ENCODE measurements at places on chromosomes 6 and 20.
A peak's percentile ranks its signal among the peaks of the same experiment; 100 is the strongest.

GRCh38 chr20:3413393-3413889 is 6.0 kb upstream of the DNAAF9 start:
- DNase-seq: no peak

- no peak for DNase-seq
Observed at GRCh38 chr20:50932691-50933280, 1.5 kb upstream of the ADNP start.

DNA sequence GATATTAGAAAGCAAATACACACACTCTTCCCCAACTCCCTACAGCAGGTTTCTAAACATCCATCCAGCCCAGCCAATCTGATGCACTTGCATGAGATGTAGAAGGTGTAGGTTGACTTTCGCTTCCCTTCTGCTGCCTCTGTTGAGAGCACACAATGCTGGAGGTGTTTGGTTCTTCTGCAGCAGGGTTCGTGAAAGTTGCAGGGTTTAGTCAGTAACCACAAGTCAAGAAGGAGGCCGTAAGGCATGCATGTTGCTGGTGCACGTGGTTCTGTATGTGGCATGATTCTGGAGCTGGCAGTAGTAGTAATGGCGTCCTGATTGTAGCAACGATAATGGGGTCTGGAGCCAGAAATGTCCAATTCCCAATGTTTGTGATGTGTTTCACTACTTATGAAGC is 53.0 kb downstream of the DEK start:
- DNase-seq: peak; percentile 53

DNA sequence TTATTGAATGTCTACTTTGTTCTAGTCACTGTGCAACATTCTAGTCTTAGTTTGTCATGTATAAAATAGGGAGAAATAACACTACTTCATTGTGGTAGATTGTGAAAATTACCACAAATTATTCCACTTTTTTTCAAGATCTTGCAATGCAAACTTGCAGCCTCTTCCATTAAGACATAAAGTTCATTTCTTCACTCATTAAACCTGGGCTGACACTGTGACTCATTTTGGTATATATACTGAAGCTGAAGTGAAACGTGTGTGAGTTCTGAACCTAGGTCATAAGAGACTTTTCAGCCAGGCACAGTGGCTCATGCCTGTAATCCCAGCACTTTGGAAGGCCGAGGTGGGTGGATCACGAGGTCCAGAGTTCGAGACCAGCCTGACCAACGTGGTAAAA is 329.0 kb downstream of the BCKDHB start:
- no peak for DNase-seq

- no peak for DNase-seq
Observed at GRCh38 chr6:32867554-32868256, 13.7 kb downstream of the PSMB9 start.

DNA sequence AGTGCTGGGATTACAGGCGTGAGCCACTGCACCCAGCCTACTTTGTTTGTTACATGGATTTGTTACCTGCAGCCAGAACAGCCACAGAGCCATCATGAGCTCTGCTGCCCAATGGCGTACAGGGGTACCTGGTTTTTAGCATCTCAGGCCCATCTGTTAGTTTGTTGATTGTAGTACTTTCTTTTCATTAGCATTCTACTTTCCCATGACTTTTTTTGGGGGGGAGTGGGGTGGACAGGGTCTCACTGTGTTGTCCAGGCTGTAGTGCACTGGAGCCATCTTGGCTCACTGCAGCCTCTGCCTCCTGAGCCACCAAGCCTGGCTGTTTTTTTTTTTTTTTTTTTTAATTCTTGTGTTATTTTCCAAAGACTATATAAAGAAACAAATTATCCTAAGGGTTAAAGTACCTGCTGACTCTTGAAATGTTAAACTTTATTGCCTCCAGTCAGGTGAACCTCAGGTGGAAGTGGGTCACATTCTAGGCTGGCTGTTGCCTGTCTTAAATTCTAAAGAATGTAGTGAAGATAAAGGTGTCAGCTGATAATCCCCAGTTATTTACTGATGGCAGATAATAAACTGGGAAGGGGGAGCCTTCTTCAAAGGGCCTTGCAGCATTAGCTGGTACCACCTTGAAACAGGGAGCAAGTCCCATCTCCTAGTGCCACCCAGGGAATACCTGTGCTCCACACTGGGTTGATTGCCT is 15.2 kb downstream of the NEU1 start:
- DNase-seq: no peak

- DNase-seq: no peak
Observed at GRCh38 chr6:75219263-75219662, 13.4 kb upstream of the COL12A1 start.

GRCh38 chr6:84379142-84379541 is 151.7 kb upstream of the CEP162 start:
- no peak for DNase-seq

GRCh38 chr6:10099529-10100140 is 315.2 kb downstream of the TFAP2A start:
- DNase-seq: no peak

DNA sequence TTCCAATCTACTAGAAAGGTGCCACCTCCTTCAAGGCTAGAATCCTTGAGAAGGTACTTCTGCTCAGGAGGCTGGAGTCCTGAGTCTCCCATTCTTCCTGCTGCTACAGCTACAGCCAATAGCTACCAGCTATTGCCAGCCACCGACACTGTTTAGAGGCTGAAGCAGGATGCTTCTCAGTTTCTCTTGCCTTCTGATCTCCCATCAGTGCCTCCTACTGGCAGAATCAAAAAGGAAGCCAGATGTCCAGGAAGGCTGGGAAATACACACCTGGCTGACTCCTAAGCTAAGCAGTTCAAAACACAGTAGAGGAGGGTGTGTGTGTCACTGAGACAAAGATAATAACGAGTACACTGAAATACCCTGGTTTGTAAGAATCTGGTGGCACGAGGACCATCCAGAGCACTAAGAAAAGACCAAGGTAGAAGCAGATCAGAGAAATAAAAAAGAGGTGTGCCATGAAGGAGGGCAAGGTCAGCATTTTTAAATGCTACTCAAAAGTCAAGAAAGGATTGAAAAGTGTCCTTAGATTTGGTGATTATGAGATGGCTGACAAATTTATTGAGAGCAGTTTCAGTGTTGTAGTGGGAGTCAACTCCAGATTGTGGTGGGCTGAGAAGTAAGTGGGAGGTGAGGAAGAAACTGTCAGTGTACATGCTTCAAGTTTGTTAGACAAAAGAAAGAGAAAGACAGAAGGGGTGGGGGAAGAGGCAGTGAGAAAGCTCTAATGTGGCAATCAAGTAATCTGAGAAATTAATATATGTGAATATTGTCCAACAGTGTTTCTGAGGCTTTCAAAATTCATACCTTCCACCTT is 2.3 kb upstream of the HLA-DMA start:
- no peak for DNase-seq

GRCh38 chr20:47256668-47257236 is 99.7 kb downstream of the ZMYND8 start:
- DNase-seq: no peak

DNA sequence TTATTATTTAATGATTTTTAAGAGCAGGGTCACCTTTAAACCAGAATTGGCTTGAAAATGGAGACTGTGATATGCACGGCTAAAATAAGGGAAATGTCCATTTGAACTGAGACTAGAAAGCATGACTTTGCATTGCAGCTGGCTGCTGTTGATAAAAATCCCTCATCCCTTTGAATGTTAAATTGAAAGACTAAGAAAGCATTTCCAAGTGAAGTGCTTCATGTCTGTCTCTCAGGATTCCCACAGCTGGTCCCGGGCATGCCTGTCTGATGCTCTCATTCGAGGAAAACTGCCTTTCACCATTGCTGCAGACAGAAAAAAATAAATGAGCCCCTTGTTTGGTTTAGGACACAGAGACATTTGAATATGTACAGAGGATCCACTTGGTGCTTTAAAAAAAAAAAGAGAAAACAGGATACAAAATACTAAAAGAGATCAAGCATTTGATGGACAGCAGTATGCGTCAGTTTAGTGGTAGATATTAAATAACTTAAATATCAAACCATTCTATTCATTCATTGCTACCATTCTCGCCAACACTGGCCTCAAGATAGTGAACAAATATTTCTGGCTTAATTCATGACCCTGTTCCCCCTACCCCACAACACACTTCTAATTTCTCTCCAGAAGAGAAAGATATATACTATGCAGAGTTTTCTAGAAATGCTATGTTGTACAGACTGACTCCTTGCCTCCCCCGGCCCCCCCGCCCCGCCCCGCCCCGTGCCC is 55.0 kb downstream of the TBC1D7 start:
- no peak for DNase-seq

DNA sequence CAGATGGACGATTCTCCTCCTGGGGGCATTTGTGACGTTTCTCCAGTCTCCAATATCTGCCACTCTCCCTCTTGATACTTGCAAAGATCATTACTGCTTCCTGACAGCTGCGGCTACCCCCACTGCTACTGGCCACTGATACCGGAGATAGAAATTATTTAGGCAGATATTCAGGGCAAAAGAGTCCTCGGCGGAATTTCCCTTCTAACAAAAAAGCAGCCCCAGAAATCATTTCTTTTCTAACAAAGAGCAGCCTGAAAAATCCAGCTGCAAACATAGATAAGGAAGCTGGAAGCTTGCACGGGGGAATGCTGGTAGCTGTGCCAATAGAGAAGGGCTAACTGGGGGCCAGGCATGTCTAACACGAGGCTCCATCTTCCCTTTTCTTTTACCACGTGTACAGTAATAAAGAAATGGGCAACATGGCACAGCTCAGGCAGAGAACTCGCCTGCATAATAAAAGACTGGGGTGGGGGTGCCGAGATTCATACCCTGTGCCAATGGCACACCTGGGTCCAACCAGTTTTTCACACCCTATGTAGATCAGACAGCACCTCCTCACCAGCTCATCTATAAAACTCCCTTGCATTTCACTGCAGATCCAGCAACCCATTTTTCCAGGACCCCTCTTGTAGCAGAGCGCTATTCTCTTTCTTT is 6.1 kb downstream of the TP53RK start:
- DNase-seq: no peak

- no peak for DNase-seq
Observed at GRCh38 chr6:111844376-111844775, 28.9 kb downstream of the FYN start.

DNA sequence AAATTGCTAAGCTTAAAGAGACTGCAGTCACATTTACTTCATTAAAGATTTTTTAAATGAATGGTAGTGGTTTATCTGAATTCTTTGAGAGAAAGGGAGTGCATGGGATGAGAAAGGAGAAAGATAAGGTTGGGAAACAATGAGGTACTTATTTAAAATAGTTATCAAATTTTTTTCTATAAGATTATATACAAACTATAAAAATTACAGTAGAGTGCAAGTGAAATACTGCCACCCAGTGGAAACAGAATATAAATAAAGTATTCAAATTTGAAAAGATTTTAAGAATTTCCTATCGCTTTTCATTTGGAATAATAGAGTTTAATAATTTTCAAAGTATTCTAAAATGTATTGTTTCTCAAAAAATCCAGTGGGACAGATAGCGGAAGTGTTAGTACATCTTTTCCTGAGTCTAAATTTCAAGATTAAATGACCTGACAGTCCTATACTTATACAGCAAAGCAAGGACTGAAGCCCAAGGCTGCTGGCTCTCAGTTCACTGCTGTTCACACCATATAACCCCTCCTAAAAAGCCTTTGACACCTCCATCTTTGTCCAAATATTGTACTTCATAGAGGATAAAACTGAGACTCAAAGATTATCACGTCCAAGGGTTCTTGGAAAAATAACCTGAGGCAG is 31.1 kb downstream of the EPM2A start:
- DNase-seq: no peak

GRCh38 chr6:37131104-37131959 is 38.6 kb upstream of the PIM1 start:
- DNase-seq: no peak

GRCh38 chr6:34140075-34140474 is 5.8 kb downstream of the GRM4 start:
- DNase-seq: no peak

DNA sequence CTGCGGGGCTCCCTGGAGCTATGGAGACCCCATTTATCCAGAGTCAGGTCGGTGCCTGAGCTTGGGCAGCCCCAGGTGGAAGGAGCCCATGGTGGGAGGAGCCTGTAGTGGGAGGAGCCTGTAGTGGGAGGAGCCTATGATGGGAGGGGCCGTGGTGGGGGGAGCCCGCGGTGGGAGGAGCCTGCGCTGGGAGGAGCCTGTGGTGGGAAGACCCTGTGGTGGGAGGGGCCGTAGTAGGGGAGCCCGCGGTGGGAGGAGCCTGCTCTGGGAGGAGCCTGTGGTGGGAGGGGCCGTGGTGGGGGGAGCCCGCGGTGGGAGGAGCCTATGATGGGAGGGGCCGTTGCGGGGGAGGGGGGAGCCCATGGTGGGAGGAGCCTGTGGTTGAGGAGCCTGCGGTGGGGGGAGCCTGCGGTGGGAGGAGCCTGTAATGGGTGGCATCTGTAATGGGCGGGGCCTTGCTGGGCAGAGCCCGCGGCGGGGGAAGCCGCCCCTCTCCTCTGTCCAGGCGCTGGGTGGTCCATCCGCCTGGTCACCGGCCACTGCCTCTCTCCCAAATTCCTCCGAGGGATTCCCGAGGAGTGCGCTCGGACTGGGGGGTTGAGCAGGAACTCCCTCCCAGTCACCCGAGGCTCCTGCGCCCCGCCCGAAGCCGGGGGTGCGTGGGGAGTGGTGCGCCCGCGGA is 567 bp upstream of the FNDC11 start:
- DNase-seq: peak; percentile 92

DNA sequence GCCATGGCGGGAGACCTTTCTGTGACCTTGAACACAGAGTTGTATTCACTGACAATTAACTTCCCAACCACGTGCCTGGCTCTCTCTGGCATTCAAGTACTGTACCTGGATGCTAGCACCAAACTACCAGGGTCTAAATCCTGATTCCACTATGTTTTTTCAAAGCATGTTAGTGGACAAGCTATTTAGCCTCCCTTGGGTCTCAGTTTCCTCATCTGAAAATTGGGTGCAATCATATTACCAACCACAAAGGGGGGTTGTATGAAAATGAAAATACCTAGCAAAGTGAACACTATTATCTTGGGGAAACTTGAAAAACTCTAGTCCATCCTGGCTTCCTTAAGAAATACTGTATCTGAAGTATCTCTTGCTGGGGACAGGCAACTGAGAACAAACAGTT is 308.7 kb upstream of the SGK1 start:
- DNase-seq: no peak

All from activated T-cell treated with anti-CD3 and anti-CD28 coated beads, Interleukin-2, amount 50 U/mL, for 48 hours (primary cell).